ENCODE measurements at places on chromosomes 11 and 22.

DNA sequence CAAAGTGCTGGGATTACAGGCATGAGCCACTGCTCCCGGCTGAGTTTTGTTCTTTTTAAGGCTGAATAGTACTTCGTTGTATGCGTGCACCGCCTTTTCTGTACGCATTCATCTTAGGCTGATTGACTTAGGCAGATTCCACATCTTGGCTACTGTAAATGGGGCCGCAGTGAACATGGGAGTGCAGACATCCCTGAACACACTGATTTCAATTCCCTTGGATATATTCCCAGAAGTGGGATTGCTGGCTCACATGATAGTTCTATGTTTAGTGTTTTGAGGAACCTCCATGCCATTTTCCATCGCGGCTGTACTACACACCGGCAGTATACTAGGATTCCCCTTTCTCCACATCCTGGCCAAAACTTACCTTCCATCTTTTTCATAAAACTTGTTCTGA is 10.4 kb upstream of the ZNF74 start:
- DNase-seq: no peak

DNA sequence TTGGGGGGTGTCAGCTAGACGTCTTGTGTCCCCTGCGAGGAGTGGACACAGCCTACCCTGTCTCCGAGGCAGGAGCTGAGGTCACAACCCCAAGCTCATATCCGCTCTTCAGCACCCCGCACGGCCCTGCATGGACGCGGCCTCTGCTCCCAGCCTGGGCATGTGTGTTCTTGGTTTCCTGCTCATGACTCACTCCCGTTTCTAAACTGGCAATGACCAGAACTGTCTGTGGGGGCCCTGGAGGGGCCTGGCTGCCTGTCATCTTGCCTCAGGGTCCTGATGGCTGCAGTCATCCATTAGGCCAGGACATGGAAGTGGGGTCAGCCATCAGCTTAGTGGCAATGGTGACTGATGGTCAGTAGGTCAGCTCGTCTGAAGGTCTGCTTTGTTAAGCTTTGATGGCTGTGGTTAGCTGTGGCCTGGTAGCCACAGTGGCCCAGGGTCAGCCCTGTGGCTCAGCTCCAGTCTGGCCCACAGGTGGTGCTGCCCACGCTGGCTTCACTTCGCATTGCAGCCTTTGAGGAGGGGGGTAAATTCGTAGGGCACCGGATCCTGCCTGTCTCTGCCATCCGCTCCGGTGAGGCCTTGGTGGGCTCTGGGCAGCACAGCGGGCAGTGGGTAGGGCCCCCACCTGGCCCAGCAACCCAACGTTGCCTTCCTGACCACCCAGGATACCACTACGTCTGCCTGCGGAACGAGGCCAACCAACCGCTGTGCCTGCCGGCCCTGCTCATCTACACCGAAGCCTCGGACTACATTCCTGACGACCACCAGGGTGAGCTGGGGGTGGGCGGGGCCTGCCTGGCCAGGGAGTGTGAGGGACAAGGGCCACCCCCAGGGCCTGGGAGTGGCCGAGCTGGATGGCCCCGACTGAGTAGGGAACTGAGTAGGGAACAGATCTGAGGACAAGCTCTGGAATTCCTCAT is 12.0 kb downstream of the PLCB3 start:
- peak; percentile 36 for DNase-seq

DNA sequence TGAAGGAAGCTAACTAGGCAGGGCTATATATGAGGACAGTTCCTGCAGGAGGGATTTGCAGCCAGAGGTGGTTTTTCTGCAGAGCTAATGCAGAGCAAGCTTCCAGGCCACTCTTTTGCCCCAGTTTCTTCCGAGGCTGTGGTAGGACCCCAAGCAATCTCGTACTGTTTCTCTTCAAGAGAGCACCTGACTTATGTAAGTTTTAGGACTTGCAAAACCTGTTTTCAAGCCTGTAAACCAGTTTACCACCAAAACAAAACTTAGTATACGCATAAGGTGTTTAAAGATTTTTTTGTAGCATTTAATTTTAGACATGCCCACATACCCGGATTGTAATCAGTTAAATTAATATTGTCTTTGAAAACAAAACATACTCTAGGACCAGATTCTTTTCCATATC is 7.7 kb upstream of the APLP2 start:
- no peak for DNase-seq

DNA sequence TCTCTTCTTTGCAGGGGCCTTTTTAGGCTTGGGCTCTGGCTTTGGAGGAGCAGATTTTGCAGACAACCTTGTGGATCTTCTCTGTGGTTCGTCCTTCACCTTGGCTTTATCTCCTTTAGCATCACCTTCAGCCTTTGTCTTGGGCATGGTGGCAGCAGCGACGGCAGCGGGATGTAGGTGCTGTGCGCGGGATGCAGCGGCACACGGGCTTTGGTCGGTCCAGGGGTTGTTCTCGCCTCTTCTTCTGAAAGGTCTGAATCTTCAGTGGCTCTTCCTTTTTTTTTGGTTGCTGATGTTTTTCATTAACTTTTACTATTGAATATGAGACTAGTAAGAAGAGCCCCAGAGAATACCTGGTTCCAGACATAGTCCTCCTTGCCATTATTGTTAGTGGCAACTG is 10.0 kb downstream of the MEI1 start:
- DNase-seq: no peak

- DNase-seq: no peak
These were observed 1491.2 kb downstream of the BRD1 start for GRCh38 chr22:48336339-48337060.

DNA sequence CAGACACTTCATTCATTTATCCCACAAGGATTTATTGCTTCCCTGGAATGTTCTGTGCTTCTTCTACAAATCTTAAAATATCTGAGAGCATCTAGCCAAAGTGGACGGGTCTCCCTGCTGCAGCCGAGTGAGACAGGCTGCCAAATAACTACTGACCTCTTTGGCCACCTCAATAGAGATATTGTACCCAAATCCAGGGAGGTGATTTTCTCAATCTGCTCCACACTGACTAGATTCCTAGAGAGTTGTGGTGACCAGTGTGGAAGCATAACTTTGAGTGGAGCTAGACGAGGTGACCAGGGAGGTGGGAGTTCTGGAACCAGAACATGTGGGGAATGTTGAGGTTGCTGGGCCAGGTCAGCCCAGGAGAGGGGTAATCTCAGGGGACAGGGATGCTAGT is 77.5 kb downstream of the THAP12 start:
- DNase-seq: no peak

DNA sequence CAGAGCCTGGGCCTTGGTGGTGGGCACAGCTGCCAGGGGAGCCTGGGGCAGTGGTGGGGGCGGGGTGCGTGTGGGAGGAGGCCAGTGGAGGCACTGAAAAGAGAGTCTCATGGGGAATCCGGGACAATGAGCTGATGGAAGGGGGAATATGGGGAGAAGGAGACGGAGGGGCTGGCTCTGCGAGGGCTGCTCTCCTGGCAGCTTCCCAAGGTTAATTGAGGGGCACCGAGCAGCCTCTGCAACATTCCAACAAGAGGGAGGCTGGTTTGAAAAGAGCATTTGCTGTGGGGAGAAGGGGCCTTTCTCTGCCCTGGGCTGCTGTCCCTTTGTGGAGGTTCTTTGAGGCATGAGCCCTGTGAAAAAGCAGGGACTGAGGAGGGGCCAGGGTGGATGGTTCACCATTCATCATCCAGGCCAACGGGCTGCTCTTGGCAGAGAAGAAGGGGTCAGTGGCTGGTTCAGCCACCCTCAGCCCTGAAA is 9.4 kb upstream of the IGSF9B start:
- DNase-seq: no peak

GRCh38 chr22:38177926-38178604 is 3.6 kb downstream of the PLA2G6 start:
- peak; percentile 88 for DNase-seq

DNA sequence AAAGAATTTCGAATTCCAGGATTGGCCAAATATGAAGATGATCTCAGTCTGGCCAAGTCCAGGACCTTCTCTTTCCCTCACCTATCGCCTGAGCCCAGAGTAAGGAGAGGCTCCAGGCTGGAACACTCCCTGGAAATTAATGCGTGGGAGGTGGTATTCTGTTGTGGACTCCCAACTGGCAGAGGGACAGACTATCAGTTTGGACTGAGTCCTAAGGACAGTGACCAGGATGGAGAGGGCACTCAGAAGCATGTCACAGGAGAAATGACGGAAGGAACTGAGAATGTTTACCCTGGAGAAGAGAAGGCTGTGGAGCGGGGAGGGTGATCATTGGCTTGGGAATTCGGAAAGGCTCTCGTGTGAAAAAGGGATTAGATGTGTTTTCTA is 84.4 kb downstream of the RPL27A start:
- no peak for DNase-seq

- peak; percentile 67 for DNase-seq
These were observed 203.4 kb downstream of the CADM1 start for GRCh38 chr11:115300660-115301428.

- DNase-seq: no peak
These were observed 57.0 kb downstream of the BCR start for GRCh38 chr22:23237201-23237798.
